ENCODE measurements at places on chromosomes 5 and 9. TPM values are rescaled to one million over a fixed set of nuclear protein-coding genes. Genes with fewer than 3 reads are reported as not detected.
A peak's percentile ranks its signal among the peaks of the same experiment; 100 is the strongest.

DNA sequence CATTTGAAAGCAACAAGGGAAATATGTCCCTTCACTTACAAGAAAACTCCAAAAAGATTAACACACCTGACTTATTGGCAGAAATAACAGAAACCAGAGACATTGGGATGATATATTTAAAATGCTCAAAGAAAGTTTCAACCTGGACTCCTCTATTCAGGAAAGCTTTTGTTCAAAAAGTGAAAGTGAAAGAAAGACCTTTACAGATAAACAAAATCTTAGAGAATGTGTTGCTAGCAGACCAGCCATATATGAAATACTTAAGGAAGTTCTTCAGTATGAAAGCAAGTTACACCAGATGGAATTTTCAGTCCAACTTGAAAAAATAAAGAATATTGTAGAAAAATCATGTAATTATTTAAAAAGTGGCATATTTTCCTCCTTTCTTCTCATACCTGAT is 1075.1 kb downstream of the NR2F1-AS1 start:
- no peak for DNase-seq

DNA sequence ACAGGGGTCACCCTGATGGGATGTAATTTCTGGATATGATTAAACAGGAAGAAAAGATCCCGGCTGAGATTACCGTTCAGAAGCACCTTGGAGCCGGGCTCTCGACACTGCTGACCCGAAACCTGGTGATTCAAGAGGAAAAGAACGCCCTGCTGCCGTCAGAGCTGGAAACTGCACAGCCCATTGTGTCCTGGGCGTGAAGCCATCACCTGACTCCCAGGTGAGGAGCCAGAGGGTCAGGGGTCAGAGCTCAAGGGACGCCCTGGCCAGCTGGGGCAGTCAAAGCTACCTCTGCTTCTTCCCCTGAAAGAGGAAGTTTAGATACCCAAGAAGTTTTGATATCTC is 17.8 kb upstream of the SLC12A7 start:
- no peak for DNase-seq

DNA sequence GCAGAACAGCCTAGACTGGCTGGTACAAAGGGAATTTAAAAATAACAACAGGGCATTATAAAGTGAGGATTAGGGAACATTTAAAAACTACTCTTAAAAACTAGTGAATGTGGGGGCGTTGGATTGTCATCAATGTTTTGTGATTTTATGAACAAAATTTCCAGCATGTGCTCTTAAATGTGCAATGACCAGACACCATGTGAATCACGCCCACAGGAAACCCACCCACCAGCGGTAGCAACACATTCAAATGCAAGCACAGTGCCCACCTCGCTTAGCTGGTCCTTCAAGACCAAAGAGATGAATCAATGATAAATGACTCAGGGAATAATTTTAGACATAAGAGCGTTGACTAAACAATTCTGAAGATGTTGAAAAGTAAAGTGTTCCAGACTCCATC is 40.9 kb downstream of the S1PR3 start:
- no peak for DNase-seq

DNA sequence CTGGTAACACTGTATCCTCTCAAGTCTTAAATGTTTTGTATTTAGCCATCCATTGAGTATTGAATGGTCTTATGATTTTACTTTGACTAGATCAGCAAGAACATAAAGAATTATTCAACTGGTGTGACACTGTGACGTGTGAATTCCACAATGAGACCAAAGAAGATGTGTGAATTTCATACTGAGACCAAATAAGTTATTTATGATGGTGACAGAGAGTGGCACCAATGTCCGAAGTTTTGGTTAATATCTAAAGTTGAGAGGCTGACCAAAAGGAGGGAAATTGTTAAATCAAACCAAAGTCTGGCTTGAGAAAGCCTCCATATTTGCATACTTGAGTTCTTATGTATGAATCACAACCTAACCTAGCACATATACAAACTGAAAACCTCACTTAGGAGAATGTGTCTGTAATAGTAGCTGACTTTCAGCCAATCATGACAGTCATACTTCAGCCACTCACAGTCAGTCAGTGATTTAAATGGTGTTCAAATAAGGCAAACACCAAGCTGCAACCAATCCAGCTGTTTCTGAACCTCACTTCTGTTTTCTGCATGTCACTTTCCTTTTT is 31.5 kb upstream of the FAM170A start:
- no peak for DNase-seq

DNA sequence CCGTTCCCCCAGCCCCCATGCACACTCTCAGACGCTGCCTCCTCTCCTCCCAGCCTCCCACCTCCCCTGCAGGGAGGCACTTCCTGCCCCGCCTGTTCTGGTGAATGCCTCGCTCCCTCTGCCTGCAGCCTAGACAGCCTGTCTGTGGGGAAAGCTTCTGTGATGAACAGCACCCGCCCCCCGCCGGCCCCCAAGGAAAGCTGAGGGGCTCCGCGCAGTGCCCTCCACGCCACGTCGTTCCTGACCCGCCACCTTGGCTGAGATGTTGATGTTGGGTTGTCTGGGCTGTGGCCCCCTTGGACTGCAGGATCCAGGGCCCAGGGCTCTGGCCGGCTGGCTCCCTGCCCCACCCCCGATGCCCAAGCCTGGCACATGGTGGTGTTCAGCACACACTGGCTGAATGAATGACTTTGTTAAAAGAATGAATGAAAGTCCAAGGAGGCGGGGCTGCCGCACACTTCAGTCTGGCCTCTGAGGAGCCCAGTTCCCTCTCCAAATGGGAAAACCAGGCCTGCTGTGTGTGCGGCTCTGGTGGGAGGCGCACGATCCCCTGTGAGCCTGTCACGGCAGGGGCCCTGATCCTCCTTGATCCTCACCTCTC is 2.1 kb upstream of the MYMK start:
- DNase-seq: no peak

DNA sequence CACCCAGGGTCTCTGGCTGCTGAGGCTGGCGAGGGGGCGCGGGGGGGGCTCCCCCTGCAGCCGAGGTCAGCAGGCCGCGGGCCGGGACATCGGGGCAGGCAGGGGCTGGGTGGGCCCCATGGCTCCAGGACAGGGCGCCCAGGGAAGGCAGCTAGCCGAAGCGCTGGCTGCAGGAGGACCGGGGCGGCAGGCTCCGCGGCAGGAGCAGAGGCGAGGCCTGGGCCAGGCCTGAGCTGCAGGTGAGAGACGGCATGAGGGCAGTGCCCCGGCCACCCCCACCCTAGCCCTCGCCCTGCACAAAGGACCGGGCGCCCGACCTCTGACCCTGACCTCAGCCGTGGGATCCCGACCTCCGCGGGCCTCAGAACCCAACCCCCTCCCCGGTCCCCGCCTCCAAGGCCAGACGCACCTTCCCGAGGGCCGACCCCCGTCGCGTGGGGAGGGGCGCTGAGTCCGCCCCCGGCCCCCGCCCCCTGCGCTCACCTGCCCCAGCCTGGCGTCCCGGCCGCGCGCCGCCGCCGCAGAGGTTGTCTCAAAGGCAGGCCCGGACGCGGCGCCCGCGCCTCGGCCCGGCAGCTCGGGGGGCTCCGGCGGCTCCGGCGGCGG is 431 bp downstream of the RNF208 start:
- peak; percentile 62 for DNase-seq

The NR2F1-AS1 gene
- total RNA-seq: 10.6 TPM

The BSPRY gene
- 18.8 TPM for total RNA-seq

The CPLANE1 gene
- total RNA-seq: 31.2 TPM

DNA sequence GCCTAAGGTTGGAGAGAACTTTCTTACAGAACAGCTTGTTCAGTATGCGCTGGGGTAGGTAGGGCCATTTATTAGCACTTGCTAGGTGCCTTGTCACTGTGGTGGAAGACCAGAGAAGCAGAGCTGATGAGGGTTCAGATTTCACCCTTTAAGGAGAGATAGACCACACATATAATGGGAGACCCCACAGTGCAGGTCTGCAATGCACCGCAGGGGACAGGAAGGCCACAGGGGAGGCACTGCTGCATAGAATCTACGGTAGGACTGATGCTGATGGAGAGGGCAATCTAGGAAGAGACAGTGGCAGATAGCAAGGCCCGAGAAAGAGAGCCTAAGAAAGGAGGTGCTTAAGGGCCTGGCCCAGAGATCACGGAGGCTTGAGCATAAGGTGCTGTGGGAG is 64.2 kb downstream of the PTPDC1 start:
- DNase-seq: no peak

DNA sequence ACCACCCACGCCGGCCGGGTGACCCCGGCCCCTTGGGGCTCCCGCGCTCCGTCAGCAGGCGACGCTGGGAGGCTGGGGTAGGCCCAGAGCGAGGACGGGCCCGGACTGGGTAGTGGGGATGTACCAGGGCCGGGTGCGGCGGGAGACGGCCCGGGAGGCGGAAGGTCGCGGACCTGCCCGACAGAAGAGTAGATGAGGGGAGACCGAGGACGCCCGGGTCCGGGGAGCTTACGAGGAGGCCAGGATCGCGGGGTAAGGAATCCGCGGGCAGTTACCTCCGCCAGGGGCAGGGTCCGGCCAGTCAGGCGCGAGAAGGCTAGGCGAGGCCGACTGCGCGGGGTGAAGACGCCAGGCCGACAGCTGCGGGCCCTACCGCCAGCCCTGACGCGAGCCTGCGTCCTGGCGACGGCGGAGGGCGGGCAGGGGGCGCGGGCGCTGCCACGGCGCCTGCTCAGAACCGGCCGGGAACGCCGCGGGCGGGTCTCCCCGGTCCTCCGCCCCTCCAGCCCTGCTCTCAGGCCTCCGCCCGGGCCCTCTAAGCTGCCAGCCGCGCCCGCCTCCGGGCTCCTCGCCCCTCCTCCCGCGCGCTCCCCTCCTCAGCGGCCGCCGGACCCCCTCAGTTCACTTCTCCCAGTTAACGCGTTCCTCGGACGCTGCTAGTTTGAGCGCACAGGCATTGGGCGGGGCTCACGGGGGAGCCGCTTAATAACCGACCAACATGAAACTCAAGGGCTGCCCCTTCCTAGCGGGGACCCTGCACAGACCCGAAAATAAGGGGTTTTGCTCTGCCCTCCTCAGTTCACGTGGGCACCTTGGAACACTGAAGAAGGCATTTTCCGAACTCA is at the start of gene CPLANE1:
TSS of gene CPLANE1 (minus strand) at position 407 of the 845 bp plus-strand sequence. CDS start 1,678 bp downstream, outside the sequence.
- peak; percentile 76 for DNase-seq

The SLC6A19 gene
- total RNA-seq: 2.6 TPM

- no peak for DNase-seq
Observed at GRCh38 chr5:33933723-33934169, 2.4 kb upstream of the RXFP3 start.

The TAS2R1 gene
- total RNA-seq: 0.22 TPM

DNA sequence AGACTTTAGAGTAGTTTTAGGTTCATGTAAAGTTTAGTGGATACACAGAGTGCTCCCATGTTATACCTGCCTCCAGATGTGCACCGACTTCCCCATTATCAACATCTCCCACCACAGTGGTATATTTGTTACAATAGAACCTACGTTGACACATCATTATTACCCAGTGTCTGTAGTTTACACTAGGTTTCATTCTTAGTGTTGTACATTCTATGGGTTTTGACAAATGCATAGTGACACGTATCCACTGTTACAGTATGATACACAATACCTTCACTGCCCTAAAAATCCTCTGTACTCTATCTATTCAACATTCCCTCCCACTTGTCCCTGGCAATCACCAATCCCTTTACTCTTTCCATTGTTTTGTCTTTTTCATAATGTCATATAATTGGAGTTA is 34.3 kb upstream of the CRHBP start:
- DNase-seq: no peak

DNA sequence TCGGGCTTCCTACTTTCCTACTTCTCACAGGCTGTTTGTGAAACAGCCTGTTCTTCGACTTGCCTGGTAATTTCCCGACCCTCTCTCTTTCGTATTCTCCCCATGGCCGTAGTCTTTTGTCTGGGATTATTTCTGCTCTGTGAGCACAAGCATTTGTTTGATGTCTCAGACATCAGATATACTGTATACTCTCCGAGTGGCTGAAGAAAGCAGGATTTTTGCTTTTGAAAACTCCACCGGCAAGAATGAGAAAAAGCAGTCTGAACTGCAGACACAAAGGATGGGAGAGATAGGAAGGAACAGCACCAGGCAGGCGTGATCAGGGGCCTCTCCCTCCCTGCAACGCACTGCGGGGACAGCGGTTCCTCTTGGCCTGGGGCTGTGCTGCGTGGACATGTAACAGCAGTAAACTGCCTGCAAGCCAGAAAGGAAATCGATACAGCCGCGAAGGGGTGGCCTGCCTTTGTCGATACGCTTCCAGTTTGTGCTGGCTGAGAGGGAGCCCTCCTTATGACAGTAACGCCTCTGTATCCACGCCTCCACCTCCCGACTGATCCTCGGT is 313.9 kb upstream of the TLE4 start:
- DNase-seq: no peak

- DNase-seq: no peak
Observed at GRCh38 chr5:140093866-140094265, 20.0 kb upstream of the PURA start.

DNA sequence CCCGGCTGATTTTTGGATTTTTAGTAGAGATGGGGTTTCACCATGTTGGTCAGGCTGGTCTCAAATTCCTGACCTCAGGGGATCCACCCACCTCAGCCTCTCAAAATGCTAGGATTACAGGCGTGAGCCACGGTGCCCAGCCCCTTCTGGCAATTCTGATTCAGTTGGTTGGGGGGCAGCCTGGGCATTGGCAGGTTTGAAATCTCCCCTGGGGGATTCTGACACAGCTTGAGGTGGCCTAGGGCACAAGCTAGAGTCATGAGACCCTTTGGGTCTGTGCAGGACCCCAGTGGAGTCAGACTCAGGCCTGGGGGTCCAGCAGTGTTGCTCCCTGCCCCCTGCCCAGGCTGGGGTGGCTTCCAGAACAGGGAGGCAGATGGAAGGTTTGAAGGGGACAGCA is 239.8 kb downstream of the PBX3 start:
- DNase-seq: no peak

The LRRC26 gene
- 0.89 TPM for total RNA-seq

DNA sequence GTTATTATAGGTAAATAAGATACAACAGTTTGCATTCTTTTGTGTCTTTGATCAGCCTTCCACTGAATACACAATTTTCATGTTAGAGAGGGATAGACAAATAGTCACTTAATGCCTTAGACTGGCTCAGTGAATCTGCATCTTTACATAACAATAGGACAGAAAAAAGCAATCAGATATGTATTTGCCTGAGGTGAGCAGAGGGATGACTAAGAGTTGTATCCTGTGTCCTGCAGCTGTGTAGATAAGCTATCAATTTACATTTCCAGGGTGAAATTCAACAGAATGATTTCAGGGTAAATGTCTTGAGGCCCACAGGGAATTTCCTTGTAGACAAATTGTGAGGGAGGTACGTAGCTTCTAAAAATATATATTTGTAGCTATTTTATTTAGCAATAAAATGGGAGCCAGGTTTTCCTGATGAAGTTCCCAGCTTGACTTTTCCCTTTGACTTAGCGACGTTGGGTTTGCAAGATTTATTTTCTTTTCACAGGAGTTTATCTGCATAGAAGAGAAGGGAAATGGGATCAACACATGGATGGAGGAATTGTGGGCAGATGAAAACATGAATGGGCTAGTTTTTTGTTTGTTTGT is 586.1 kb upstream of the CDH6 start:
- no peak for DNase-seq

- DNase-seq: no peak
Observed at GRCh38 chr5:56301069-56301468, 67.9 kb upstream of the ANKRD55 start.

DNA sequence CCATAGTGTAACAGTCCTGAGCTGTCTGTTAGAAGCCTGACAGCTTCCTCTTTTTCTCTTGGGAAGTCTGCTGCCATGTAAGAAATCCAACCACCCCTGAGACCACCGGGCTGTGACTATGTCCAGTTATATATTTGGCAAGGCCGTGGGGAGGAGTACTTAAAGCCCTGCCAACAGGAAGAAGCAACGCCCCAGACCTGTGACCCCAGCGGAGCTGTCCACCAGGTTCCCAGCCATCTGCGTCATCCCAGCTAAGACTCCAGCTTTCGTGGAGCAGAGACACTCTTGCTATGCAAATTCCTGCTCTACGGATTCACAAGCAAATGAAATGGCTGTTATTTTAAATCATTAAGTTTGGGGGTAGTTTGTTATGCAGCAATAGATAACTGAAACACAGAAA is 417.3 kb downstream of the TLE4 start:
- no peak for DNase-seq

The SREK1 gene
- 123 TPM for total RNA-seq

Data from progenitor cell of endocrine pancreas (in vitro differentiated cells).